ENCODE measurements at places on chromosomes 16 and 17. TPM values are rescaled to one million over a fixed set of nuclear protein-coding genes. Genes with fewer than 3 reads are reported as not detected.

PLA2G10 gene
- polyA plus RNA-seq = not detected

SNF8 gene
- 110 TPM for polyA plus RNA-seq

KCNJ12 gene
- 0.16 TPM for polyA plus RNA-seq

GRAPL gene
- 1.2 TPM for polyA plus RNA-seq

KRTAP1-1 gene
- polyA plus RNA-seq = not detected

OR1F1 gene
- not detected for polyA plus RNA-seq

VEZF1 gene
- 41.1 TPM for polyA plus RNA-seq

MRPL12 gene
- polyA plus RNA-seq = 60.2 TPM

MYH3 gene
- 0.39 TPM for polyA plus RNA-seq

DNAI2 gene
- polyA plus RNA-seq = 0.28 TPM

ARHGAP44 gene
- 0.14 TPM for polyA plus RNA-seq

SPG7 gene
- polyA plus RNA-seq = 58.2 TPM

MPP3 gene
- not detected for polyA plus RNA-seq

SMIM36 gene
- polyA plus RNA-seq = not detected

EIF4A3 gene
- polyA plus RNA-seq = 56.0 TPM

TBX6 gene
- polyA plus RNA-seq = 0.15 TPM

DERL2 gene
- polyA plus RNA-seq = 56.5 TPM

RPH3AL gene
- polyA plus RNA-seq = 1.9 TPM

GP1BA gene
- 0.08 TPM for polyA plus RNA-seq

LITAFD gene
- polyA plus RNA-seq = not detected

NOXO1 gene
- polyA plus RNA-seq = not detected

APOBR gene
- 0.38 TPM for polyA plus RNA-seq

NFE2L1 gene
- 7.2 TPM for polyA plus RNA-seq

ZDHHC1 gene
- polyA plus RNA-seq = 0.27 TPM
